NCI-H524 (cell line): ENCODE measurements at places on chromosomes 1 and 21.

GRCh38 chr1:163320891-163321290 lies 863 bp upstream of the NUF2 start:
- no peak for DNase-seq

DNA sequence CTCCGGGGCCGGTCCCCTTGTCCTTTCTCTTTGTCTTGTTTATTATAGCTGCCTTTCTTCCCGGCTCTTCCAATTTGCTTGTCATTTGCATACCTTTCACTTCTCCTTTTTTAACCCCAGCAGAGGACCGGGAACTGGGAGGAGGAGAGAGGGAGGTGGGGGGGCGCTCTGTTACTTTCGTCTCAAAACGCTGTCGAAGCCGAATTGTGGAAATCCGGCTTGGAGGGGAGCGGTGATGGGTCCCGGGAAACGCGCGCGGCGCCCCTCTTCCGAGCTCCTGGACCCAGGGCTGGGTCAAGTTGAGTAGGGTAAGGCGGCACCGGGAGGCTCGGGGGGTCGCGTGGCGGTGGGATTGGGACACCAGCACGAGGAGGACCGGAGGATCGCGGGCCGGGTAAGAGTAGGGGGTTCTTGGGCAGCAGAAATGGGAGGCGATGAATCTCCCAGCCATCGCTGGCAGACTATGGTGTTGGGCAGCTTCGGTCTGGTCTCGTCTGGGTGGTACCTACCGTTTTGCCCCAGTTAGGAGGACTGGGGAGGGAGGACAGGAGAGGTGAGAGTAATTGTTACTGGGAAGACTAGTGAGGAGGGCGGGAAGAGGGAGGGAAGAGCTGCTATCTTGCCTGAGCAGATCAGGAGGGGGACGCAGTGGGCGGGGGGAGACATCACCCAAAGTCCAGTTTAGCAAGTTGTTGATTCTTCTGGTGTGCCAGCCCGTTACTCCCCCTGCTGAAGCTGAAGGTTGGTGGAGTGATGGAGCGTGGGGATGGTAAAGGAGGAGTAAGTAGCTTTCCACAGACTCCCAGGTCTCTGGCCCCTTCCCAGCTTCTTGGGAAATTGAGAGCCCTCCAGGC lies 1.5 kb downstream of the PROX1 start:
- DNase-seq: no peak

- no peak for DNase-seq
These were observed 7.5 kb upstream of the PARK7 start for GRCh38 chr1:7953850-7954609.

DNA sequence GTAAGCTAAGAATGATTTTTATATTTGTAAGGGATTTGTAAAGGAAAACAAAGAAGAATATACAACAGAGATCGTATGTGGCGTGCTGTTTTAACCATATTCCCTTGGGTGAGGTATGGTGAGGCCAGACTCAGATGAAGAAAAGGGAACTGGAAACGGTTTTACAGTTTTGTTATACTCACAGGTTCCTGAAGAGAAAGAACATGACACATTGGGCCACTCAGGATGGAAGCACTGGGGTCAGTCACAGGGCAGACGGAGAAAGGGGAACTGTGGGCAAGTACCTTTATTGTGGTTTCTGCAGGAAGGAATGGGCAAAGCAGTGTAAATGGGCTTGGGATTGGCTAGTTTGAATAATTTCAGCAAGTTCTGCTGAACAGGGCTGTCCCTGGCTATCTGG lies 177.4 kb downstream of the LBR start:
- no peak for DNase-seq

GRCh38 chr1:155082301-155083051 lies 3.8 kb downstream of the EFNA3 start:
- DNase-seq: no peak

DNA sequence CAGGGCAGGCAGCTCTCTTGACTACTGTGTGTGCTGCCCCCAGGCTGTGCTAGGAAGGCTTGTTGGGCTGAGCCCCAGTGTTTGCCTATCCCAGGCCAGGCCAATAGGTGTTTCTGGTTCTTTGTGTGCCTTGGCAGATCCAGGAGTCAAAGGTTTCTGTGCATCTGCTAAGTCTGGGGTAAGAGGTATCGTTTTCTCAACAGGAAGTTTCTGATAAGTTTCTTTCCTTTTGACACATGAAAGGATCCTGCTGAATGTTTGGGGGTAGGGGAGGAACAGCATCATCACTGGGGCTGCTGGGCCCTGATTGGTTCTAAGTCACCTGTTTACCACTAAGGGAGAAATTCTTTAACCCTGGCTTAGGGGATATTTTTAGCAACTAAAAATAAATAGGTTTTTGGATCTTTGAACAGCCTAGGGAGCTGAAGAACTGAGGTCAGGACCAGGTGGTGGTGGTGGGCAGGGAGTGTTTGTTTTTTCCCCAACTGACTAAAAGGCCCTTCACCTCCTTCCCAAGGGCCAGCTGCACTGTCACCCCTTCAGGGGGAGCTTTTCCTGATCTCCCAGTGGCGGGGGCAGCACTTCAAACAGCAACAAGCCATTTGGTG lies 85.1 kb downstream of the KCNN3 start:
- no peak for DNase-seq

- DNase-seq: no peak
These were observed 46.8 kb downstream of the UBR4 start for GRCh38 chr1:19163261-19163660.

DNA sequence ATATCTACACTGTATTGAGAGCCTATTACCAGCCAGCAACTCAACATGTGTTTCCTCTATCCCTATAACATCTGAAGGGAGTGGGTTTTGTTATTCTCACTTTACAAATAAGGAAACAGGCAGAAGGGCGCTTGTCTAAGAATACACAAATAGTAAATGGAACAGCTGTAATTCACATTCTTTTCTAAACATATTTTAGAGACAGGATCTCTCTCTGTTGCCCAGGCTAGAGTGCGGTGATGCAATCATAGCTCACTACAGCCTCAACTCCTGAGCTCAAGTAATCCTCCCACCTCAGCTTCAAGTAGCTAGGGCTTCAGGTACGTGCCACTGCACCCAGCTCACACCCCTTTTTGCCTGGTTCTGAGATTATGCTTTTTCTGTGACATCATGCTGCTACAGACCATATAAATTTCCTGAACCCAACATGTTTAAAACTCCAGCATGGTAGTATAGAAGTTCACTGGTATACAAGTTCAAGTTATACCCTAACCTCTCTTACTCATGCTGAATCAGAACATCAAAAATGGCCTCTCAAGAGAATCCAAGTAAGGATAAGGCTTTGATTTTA lies 8.6 kb upstream of the TACSTD2 start:
- DNase-seq: no peak

- no peak for DNase-seq
These were observed 104.6 kb upstream of the TENT5C start for GRCh38 chr1:117501281-117501680.

- DNase-seq: no peak
These were observed 413 bp upstream of the C1orf232 start for GRCh38 chr1:26169198-26169554.

DNA sequence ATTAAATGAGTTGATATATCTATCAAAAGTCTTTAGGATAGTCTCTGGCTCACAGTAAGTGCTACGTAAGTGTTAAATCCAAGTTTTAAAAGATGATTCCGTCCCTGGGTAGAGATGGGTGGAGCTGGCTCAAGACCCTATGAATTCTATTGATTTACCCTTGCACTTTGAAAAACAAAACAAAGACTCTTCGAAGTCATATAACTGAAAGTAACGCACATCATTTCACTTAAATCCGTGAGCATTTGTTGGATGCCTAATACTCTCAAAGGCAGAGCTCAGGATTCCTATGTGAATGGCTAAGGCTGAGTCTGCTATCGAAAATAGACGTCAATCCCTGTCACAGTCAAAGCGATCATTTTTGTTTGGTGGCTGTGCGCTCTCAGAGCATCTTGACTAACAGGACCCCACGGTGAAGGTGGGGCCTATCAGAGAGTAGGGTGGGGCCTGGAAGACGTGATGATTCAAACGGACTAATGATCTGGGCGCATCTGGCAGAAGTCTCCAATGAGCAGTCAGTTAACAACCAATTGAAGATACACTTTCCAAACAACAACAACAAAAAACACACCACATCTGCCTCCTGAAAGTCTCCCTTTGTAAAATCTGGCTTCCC lies 1.2 kb upstream of the NUCKS1 start:
- DNase-seq: peak; percentile 13

- DNase-seq: peak; percentile 17
These were observed 496.4 kb downstream of the SETD4 start for GRCh38 chr21:35563885-35564451.

DNA sequence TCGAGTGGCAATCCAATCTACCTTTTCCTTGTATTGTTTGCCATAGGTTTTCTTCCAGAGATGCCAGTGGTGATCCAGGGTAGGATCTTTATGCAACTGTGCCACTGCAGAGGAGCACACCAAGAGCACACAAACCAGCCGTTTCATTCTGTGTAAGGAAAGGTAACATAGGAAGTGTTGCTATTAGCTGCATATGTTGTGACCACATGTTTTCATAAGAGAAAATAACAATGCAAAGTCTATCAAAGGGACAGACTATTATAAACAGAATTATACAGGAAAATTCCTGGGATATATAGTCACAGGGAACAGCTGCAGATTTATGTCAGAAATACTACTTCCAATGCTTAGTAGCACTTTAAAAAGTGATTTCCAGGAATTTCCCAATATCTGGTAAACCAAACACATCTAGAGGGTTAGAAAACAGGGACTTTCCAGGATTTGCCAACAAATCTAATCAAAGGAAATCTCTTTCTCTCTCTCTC lies 919 bp downstream of the CTSS start:
- no peak for DNase-seq

- no peak for DNase-seq
These were observed 116.0 kb downstream of the TTLL7 start for GRCh38 chr1:83882906-83883305.

- no peak for DNase-seq
These were observed 473.5 kb downstream of the PTPRU start for GRCh38 chr1:29709704-29710280.

GRCh38 chr1:199685369-199685768 lies 342.1 kb upstream of the NR5A2 start:
- no peak for DNase-seq

DNA sequence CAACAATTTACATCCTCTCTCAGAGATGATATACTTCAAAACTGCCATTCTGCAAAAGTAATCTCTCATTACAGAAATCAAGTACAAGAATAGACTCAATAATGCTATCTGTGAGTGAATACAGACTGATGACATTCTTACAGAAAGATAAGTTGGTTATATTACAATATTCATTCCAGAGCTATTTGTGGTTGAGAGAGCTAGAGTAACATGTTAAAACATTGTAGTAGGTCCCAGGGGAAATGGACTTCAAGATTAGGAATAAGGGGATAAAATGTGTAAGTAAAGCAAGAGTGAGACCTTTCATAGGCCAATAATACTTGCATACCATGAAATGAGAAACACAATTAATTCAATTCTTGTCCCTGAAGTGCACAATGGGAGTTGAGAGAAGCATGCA lies 1.5 kb downstream of the F13B start:
- DNase-seq: no peak

DNA sequence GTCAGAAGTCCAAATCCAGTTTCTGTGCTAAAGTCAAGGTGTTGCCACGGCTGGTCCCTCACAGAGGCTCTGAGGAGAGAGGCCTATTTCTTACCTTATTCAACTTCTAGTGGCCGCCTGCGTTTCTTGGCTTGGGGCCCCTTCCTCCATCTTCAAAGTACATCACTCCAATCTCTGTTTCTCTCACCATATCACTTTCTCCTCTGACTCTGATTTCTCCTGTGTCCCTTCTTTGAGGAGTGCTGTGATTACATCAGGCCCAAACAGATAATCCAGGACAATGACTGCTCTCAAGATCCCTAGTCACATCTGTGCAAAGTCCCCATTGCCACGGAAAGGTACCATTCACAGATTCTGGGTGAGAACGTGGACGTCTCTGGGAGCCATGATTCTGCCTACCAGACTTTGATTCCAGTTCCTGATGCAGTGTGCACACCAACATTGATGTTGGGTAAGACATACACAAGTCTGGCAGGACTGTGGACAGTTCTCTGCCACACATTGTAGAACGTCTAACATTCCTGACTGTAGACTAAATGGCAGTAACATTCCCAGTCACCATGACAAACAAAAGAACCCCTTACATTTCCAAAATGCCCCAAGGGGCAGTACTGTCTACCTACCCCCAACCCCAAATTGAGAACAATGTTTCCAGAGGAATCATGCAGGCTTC lies 43.0 kb upstream of the ITPKB start:
- DNase-seq: no peak

DNA sequence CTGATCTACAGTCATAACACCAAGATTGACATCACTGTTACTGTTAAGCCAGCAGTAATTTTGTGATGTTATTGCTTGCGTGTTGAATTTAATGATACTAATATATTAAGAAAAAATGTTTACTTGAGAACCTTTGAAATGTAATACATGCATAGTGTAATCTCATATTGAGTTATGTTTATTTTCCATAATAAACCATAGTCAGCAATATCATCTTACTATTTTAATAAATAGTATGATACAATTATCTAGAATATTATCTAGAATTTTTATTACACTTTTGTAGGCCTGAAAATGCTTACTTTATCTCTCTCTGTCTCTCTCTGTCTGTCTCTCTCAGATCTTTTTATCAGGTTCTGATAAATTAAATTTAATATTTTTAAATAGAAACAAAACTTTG lies 843.1 kb downstream of the KCNT2 start:
- DNase-seq: no peak

DNA sequence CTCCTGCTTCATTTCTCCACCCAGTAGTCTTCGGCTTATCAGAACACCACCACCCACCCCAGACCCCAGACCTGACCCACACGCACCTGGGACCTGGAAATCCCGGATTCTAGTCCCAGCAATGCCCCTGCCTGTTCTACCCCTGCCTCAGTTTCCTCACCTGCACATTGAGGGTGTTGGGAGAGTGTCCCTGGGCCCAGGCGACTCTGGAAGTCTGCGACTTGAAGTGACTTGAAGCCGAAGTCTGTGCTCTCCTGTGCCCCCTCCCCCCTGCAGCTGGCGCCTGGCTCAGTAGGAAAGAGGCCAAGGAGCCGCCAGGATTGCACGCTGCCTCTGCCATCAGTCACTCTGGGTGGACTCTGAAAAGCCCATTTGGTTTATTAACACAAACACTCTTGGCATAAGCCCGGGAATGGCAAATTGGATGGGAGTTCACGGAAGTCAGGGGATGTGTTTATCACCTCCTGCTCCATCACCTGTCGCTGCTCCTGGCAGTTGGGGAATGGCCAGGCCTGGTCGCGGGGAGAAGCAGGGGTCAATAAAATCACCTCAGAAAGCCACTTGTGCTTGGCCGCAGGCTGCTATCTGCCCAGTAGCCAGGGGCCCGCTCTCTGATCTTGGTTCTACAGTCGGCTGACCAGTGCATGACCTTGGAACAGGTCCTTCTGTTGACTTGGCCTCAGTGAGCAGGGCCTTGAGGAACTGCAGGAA lies 132.7 kb downstream of the ACTL8 start:
- DNase-seq: no peak
